CD4-positive, alpha-beta T cell treated with Interleukin-17A for 4 hours (primary cell): ENCODE measurements at places on chromosomes 7 and 10.

GRCh38 chr7:25860275-25861163, 291.5 kb upstream of the NFE2L3 start:
- DNase-seq, result no peak

DNA sequence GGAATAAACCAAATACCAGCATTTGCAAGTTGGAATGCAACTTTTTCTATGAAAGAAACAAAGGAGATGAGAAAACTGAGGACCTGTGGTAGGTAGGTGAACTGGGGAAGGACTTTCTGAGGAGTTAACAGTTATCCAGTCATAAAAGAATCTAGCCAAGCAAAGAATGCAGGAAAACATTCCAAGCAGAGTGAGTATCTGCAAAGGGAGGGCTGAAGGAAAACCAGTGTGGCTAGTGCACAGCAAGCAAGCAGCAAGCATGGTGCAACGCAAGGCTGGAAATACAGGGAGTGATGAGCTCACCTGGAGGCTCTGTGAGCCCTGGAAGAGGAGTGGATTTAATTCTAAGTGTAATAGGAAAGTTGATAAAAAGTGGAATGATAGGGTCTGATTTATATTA, 44.0 kb downstream of the RTKN2 start:
- DNase-seq, result no peak

- peak; percentile 87 for DNase-seq
These were observed 13.7 kb downstream of the RPS24 start for GRCh38 chr10:78047314-78047891.

DNA sequence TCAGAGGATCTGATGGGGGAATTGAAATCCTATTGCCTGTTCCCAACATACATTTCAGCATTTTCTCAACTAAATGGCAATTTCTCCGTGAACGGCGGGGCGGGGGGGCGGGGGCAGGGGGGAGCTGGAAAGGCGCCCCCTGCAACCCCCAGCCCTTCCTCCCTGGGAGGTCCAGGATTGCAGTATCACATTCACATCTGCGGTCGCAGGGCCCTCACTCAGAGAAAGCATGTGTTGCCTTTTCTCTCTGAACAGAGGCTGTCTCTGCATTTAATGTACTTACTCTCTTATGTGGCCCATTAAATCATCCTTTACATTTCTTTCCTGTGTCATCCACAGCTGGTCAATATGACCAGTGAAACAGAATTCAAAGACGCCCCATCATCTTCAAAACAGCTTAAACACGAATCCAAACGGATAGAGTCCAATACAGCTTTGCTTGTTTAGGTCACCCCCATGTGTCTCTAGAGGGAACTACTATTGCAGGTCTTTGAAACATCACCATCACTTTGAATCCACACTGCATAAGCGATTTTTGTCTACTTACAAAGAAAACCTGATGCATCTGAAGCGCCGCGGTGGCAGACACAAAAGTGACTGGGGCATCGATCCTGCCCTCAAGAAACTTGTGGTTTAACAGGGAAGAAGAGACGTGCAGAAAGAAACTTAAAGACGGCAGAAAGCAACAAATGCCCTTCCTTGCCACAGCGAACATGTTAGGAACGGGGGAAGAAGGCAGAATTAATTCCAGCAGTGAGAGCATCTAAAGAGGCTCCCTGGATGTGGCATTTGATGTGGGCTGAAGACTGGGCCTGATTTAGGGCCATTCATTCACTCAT, 17.0 kb upstream of the ECHDC3 start:
- peak; percentile 16 for DNase-seq

GRCh38 chr10:88608780-88609179, 22.2 kb downstream of the LIPJ start:
- no peak for DNase-seq

GRCh38 chr10:95660283-95660682, 3.8 kb upstream of the ALDH18A1 start:
- DNase-seq, result no peak

GRCh38 chr10:70106958-70107791, 25.4 kb downstream of the AIFM2 start:
- DNase-seq, result peak; percentile 16

DNA sequence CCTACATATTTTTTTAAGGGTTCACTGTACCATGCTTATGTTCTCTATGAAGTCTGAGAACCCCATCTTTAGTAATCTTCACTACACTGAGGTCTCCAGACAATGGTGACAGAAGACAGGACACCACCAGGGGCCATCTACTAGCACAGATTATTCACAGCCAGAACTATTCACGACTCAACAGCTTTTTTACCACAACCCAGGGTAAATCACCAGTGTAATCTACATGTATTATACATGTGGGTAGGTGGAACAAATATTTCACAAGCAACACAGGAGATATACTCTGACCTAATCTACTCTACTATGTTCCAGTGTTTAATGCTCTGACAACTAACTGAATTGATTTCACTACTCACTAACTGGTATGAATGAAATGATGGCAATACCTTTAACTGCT, 136.1 kb downstream of the ELMO1 start:
- DNase-seq, result no peak

- peak; percentile 73 for DNase-seq
These were observed 174.6 kb upstream of the ITGB1 start for GRCh38 chr10:33132626-33133025.
